ENCODE measurements at places on chromosomes 2 and 18. TPM values are rescaled to one million over a fixed set of nuclear protein-coding genes. Genes with fewer than 3 reads are reported as not detected.

DNA sequence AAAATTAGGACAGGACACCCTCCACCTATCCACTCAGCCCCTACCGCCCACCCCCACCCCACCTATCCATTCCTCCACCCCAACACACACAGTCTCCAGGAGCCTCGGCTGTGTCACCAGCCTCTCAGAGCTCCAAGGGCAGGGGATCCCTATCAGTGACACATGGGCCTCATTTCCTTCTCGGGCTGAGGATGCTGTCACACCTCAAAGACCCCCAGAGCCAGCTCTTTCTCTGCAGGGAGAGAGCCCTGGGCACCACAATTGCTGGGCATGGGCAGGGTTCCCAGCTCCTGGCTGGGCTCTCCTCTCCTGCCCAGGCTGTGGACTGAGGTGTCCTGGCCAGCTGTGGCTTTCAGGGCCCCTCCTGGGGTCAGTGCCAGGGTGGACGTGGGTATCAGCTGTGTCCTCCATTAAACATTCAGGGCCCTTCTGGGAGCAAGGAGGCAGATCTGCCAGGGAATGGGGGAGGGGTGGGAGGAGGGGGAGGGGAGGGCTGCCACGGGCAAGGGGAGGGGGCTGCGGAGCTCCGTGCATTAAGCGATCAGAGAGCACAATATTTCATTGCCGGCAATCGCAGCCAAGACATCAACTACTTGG is 14.3 kb upstream of the ECEL1 start:
- no peak for DNase-seq

GRCh38 chr2:26534865-26535662 is 57.1 kb upstream of the OTOF start:
- DNase-seq = no peak

DNA sequence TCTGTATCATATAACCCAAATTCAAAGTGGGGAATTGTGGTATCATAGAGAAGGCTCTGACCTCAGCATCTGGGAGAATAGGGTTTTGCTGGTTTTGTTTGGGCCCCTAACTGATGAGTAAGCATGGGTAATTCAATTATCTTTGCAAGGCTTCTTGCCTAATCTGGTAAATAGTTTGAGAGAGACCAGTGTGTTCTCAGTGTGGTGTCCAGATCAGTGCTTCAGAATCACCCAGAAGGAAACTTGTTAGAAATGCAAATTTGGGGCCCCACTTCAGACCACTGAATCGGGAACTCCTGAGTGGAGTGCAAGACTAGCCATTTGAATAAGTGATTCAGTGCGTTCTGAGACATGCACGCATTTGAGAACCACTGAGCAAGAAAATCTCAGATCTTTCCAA is 282.7 kb downstream of the EPHA4 start:
- no peak for DNase-seq

CD8B gene
- total RNA-seq = not detected

Data from lung microvascular endothelial cell (primary cell).